ENCODE measurements at places on chromosomes 1 and 21. TPM values are rescaled to one million over a fixed set of nuclear protein-coding genes. Genes with fewer than 3 reads are reported as not detected.

DNA sequence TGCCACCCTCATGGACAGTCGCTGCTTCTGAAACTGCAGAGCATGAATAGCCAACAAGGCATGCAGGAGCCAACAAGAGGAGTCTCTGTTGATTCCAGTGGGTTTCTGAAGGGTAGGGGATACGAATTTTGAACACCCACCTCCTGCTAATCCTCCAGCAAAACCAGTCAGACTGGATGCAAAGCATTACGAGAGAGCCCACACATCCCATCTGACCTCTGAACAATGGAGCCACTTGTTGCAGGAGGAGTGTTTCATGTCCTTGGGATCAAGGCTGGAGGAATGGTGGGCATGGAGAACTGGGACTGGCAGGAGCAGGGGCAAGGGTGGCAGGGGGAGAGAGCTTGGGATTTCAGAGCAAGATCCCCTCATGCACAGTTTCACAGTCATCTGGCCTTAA, 1.6 kb downstream of the VTCN1 start:
- H3K27me3 ChIP-seq: no peaks in the 10 kb centered on the region
- no peaks in the 10 kb centered on the region for H3K36me3 ChIP-seq
- DNase-seq: no peak
- no peak overlapping the region for H3K4me3 ChIP-seq
- H3K27ac ChIP-seq: no peak overlapping the region

DNA sequence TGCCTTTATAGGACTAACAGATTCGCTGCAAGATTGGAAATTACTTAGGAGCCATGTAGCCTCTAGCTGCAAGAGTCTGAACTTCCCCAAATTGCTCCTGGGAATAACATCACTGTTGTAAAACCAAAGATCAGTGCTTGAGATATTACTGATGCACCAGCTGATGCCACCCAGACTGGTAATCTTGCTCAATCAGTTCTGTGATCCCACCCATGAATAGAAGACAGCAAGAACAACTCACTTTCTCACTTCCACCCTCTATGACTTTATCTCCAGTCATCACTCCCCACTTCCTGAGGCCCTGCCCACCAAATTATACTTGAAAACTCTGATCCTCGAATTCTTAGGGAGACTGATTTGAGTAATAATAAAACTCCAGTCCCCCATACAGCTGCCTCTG, 1011.1 kb downstream of the PLA2G4A start:
- no peak overlapping the region for H3K4me3 ChIP-seq
- no peak overlapping the region for H3K27ac ChIP-seq
- H3K4me1 ChIP-seq: no peaks in the 10 kb centered on the region
- DNase-seq: no peak
- no peaks in the 10 kb centered on the region for H3K27me3 ChIP-seq
- H3K36me3 ChIP-seq: no peaks in the 10 kb centered on the region

GRCh38 chr1:10880063-10880462, 83.6 kb upstream of the CASZ1 start:
- no peak overlapping the region for H3K4me3 ChIP-seq
- no peaks in the 10 kb centered on the region for H3K4me1 ChIP-seq
- no peak for DNase-seq
- no peaks in the 10 kb centered on the region for H3K36me3 ChIP-seq

GRCh38 chr1:34367954-34368353, 191.2 kb downstream of the C1orf94 start:
- H3K4me3 ChIP-seq: no peak overlapping the region
- no peak for DNase-seq
- H3K36me3 ChIP-seq: no peaks in the 10 kb centered on the region
- no peak overlapping the region for H3K27ac ChIP-seq
- H3K4me1 ChIP-seq: no peaks in the 10 kb centered on the region

GRCh38 chr1:244545511-244545910, 84.4 kb downstream of the CATSPERE start:
- H3K27ac ChIP-seq: no peak overlapping the region
- no peaks in the 10 kb centered on the region for H3K4me1 ChIP-seq
- H3K4me3 ChIP-seq: no peak overlapping the region
- H3K36me3 ChIP-seq: no peaks in the 10 kb centered on the region

The MSH4 gene
- total RNA-seq: 0.09 TPM

- no peaks in the 10 kb centered on the region for H3K36me3 ChIP-seq
- no peak overlapping the region for H3K27ac ChIP-seq
- no peak for DNase-seq
- H3K4me1 ChIP-seq: peaks cover 4% of the 10 kb centered on the region
- no peaks in the 10 kb centered on the region for H3K27me3 ChIP-seq
These were observed 4.3 kb downstream of the THEM4 start for GRCh38 chr1:151905070-151905442.

- H3K4me1 ChIP-seq: peaks cover 92% of the 10 kb centered on the region
- peak overlapping the region; percentile 72 for H3K27ac ChIP-seq
- peak overlapping the region; percentile 26 for H3K4me3 ChIP-seq
- H3K27me3 ChIP-seq: no peaks in the 10 kb centered on the region
- H3K36me3 ChIP-seq: no peaks in the 10 kb centered on the region
These were observed 68.6 kb upstream of the ERRFI1 start for GRCh38 chr1:8094481-8095241.

The HFM1 gene
- 0.29 TPM for total RNA-seq

- peak; percentile 13 for DNase-seq
- no peak overlapping the region for H3K4me3 ChIP-seq
- H3K27me3 ChIP-seq: no peaks in the 10 kb centered on the region
- H3K27ac ChIP-seq: no peak overlapping the region
- no peaks in the 10 kb centered on the region for H3K4me1 ChIP-seq
These were observed 28.3 kb upstream of the RAB3GAP2 start for GRCh38 chr1:220300442-220301121.

DNA sequence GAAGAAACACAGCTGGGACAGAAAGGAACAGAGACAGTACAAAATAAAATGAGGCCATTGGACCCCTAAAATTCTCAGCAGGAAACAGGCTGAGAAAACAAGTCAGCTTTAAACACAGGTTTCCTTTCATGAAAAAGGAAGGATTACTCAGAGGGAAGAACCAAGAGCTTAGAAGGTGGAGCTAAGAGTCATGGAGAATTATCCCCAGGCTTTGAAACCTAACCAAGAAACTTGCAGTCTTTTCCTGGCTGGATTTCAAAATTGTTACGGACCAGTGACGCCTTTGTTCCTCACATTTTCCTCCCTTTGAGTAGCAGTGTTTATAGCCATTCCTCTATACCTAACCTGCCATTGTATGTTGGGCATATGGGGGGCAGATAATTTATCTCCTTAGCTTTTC, 8.8 kb downstream of the HMGB4 start:
- no peak for DNase-seq
- no peak overlapping the region for H3K4me3 ChIP-seq
- no peaks in the 10 kb centered on the region for H3K36me3 ChIP-seq
- no peaks in the 10 kb centered on the region for H3K27me3 ChIP-seq

- peaks cover 11% of the 10 kb centered on the region for H3K27me3 ChIP-seq
- H3K36me3 ChIP-seq: no peaks in the 10 kb centered on the region
- DNase-seq: no peak
- H3K4me1 ChIP-seq: 0 out of 2 replicates have a peak, but pooled peaks cover 4% of the 10 kb centered on the region
- no peak overlapping the region for H3K27ac ChIP-seq
These were observed 6.6 kb upstream of the RNU1-2 start for GRCh38 chr1:16888860-16889816.

GRCh38 chr21:14076143-14076806, 134.5 kb downstream of the LIPI start:
- H3K4me3 ChIP-seq: no peak overlapping the region
- no peaks in the 10 kb centered on the region for H3K27me3 ChIP-seq
- H3K27ac ChIP-seq: no peak overlapping the region
- H3K4me1 ChIP-seq: no peaks in the 10 kb centered on the region
- H3K36me3 ChIP-seq: no peaks in the 10 kb centered on the region

- peaks cover 87% of the 10 kb centered on the region for H3K4me1 ChIP-seq
- no peak overlapping the region for H3K27ac ChIP-seq
- H3K4me3 ChIP-seq: peak overlapping the region; percentile 85
- H3K27me3 ChIP-seq: no peaks in the 10 kb centered on the region
- H3K36me3 ChIP-seq: no peaks in the 10 kb centered on the region
These were observed 1.4 kb upstream of the ARHGEF2 start for GRCh38 chr1:155979597-155980343.

DNA sequence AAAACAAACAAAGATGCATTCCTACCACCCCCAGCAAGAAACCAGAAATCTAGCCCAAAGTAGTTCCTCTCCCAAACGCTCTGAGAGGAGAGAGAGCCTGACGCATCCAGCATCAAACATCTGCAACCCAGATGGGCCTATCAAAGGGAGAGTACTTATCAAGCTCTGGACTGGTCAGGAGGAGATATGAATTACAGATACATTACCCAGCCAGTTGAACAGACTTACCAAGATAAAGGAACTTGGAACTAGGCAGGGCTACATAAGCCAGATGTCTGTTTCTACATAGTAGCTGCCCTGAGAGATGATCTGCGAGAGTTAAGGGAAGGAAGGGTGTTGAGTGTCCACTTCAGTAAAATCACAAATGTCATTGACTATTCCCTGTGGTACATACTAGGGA, 138.4 kb downstream of the PAPPA2 start:
- no peak for DNase-seq
- H3K4me1 ChIP-seq: peaks cover 13% of the 10 kb centered on the region
- H3K27me3 ChIP-seq: no peaks in the 10 kb centered on the region
- no peak overlapping the region for H3K27ac ChIP-seq
- H3K36me3 ChIP-seq: no peaks in the 10 kb centered on the region

DNA sequence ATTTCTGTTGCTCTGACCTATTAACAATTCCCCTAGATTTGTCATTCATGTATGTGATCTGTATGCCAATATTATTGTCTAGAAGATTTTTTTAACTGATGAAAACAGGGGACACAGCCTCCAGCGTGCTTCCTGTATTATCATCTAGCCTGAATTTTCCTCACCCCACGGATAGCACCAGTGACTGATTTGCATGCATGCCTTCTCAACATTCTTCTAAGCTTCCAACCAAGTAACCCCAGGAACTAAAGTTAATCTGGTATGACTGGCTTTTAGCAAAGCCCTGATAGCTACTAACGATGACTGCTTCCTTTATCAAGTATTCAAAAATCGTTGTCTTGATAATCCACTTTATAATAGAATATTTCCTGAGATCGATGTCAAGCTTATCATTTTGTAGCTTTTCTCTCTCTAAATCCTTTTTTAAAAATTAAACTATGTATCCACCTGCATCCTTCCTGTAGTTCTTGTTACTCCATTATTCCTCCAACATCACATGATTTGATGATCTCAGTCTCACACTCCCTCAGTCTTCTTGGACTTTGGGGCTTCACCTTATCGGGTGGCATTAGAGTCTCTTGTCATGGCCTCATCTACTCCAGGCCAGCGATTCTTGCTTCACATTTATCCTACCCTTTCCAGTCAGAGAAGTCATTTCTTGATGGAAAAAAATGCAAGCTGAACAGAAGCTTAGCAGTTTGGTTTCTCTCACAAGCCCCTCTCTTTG, 19.0 kb downstream of the BCAR3 start:
- no peaks in the 10 kb centered on the region for H3K27me3 ChIP-seq
- DNase-seq: no peak
- H3K4me1 ChIP-seq: peaks cover 74% of the 10 kb centered on the region

- H3K4me3 ChIP-seq: no peak overlapping the region
- no peaks in the 10 kb centered on the region for H3K27me3 ChIP-seq
- H3K36me3 ChIP-seq: no peaks in the 10 kb centered on the region
- H3K4me1 ChIP-seq: no peaks in the 10 kb centered on the region
- H3K27ac ChIP-seq: no peak overlapping the region
- no peak for DNase-seq
These were observed 33.5 kb upstream of the TNFSF4 start for GRCh38 chr1:173240609-173241008.

GRCh38 chr1:99004254-99004860, 304 bp downstream of the PLPPR5 start:
- H3K36me3 ChIP-seq: no peaks in the 10 kb centered on the region
- H3K4me1 ChIP-seq: no peaks in the 10 kb centered on the region
- DNase-seq: no peak

The RNU1-1 gene
- total RNA-seq: 859 TPM
